Mesothelial cell of epicardium (in vitro differentiated cells): ENCODE measurements at places on chromosomes 2 and 18. TPM values are rescaled to one million over a fixed set of nuclear protein-coding genes. Genes with fewer than 3 reads are reported as not detected.

The RNF144A gene
- total RNA-seq, result 52.3 to 54.4 TPM (median 52.8 TPM) in 3 replicates

The FAM228B gene
- 32.9 to 38.0 TPM (median 33.0 TPM) in 3 replicates for total RNA-seq

The TMEM169 gene
- 0.71 to 0.84 TPM (median 0.78 TPM) in 3 replicates for total RNA-seq

GRCh38 chr2:86202336-86202692, 3.1 kb downstream of the MRPL35 start:
- no peaks in the 10 kb centered on the region for H3K27me3 ChIP-seq
- peaks cover 20% of the 10 kb centered on the region for H3K4me1 ChIP-seq
- H3K36me3 ChIP-seq, result peaks cover 7% of the 10 kb centered on the region
- no peak for DNase-seq
- no peak overlapping the region for H3K4me3 ChIP-seq

GRCh38 chr2:69177063-69177771, 164.2 kb downstream of the ANTXR1 start:
- peak overlapping the region; percentile 96 for H3K27ac ChIP-seq
- no peaks in the 10 kb centered on the region for H3K27me3 ChIP-seq
- H3K4me1 ChIP-seq, result peaks cover 40% of the 10 kb centered on the region
- peak overlapping the region; percentile 22 for H3K4me3 ChIP-seq
- H3K36me3 ChIP-seq, result peaks cover 18% of the 10 kb centered on the region

DNA sequence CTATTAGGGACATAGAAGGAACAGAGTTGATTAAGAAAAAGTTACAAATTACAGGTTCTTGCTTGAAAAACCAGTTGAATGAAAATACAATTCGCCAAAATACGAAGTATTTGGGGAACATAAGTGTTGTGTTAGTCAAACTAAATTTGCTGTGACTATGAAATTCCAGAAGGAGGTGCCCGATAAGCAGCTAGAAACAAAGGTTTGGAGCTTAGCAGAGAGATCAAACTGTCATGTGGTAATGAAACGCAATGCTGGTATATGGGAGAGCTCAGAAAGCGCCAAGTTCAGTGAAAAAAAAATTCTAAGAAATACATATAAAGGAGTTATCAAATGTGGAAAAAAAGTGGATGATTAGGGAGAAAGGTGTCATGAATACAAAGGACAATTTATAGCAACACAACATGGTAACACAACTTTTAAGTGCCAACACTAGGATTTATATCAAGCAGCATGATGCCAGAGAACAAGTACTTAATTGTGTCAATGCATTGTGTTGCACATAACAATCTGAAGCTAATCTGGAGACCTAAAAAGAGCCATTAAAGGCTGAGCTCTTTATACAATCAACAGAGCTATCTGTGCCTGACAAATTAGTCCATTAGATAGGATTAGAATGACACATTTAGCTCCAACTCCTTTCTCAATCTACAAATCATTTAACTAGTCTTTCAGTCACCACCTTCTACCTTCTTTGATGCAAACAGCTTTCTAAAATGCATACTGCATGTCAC, 31.2 kb downstream of the SMAD2 start:
- peak overlapping the region; percentile 70 for H3K27ac ChIP-seq
- peaks cover 43% of the 10 kb centered on the region for H3K36me3 ChIP-seq
- H3K4me3 ChIP-seq, result no peak overlapping the region
- peaks cover 55% of the 10 kb centered on the region for H3K4me1 ChIP-seq
- no peak for DNase-seq

- H3K36me3 ChIP-seq, result no peaks in the 10 kb centered on the region
- H3K27ac ChIP-seq, result no peak overlapping the region
- DNase-seq, result no peak
- H3K4me1 ChIP-seq, result peaks cover 23% of the 10 kb centered on the region
- H3K4me3 ChIP-seq, result no peak overlapping the region
Observed at GRCh38 chr18:12944709-12945108, 3.1 kb upstream of the SEH1L start.

DNA sequence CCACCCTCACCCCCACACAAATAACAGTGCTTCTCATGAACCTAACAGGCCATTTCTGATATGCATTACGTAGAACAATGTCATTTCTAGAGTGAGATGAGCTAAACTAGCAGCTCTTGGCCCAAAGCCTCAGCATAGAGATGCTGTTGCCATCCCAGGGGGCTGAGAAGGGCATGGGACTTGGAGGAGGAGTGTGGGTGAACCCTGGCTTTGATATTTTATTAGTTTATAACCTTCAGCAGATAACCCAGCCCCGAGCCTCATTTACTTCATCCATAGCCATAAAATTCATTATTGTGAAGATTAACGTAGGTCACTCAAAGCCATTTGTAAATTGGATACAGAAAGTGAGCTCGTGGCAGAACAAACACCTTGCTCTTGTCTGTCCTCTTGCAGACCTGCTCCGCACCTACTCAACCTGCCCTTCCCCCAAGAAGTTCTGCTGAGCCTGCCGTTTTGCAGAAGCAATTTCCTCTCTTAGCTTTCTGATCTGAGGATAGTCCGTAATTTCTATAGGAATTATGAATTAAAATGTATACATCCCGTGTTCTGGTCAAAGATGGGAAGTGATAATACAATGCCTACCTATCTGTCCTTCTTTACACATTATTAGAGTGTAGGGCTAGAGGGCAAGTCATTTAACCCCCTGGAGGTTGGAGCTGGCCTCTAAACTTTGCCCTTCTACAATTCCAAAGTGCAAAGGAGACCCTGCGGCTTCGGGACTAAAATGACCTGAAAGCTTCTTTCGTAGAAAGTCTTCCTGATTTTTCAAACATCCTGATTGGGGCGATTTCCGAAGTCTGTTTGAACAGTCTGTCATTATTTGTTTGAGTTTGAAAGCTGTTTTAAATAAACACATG, 187.4 kb downstream of the BCL2 start:
- no peak overlapping the region for H3K4me3 ChIP-seq
- H3K27me3 ChIP-seq, result peaks cover 7% of the 10 kb centered on the region
- no peaks in the 10 kb centered on the region for H3K36me3 ChIP-seq
- H3K27ac ChIP-seq, result no peak overlapping the region

- DNase-seq, result no peak
- no peaks in the 10 kb centered on the region for H3K36me3 ChIP-seq
- no peaks in the 10 kb centered on the region for H3K27me3 ChIP-seq
- H3K4me3 ChIP-seq, result no peak overlapping the region
- peaks cover 56% of the 10 kb centered on the region for H3K4me1 ChIP-seq
Observed at GRCh38 chr18:55475467-55475866, 112.5 kb downstream of the TCF4 start.

GRCh38 chr2:121994238-121995206, 239.1 kb downstream of the TSN start:
- H3K4me1 ChIP-seq, result peaks cover 8% of the 10 kb centered on the region
- H3K36me3 ChIP-seq, result no peaks in the 10 kb centered on the region
- no peak for DNase-seq
- no peak overlapping the region for H3K27ac ChIP-seq

- peaks cover 3% of the 10 kb centered on the region for H3K4me1 ChIP-seq
- no peak overlapping the region for H3K27ac ChIP-seq
- DNase-seq, result no peak
- H3K36me3 ChIP-seq, result peaks cover 2% of the 10 kb centered on the region
- H3K27me3 ChIP-seq, result no peaks in the 10 kb centered on the region
- H3K4me3 ChIP-seq, result no peak overlapping the region
Observed at GRCh38 chr2:54770676-54771075, 47.2 kb downstream of the EML6 start.

- no peak overlapping the region for H3K27ac ChIP-seq
- DNase-seq, result no peak
- H3K36me3 ChIP-seq, result no peaks in the 10 kb centered on the region
- peaks cover 8% of the 10 kb centered on the region for H3K27me3 ChIP-seq
- peaks cover 27% of the 10 kb centered on the region for H3K4me1 ChIP-seq
Observed at GRCh38 chr18:24539866-24540617, 79.6 kb downstream of the HRH4 start.

DNA sequence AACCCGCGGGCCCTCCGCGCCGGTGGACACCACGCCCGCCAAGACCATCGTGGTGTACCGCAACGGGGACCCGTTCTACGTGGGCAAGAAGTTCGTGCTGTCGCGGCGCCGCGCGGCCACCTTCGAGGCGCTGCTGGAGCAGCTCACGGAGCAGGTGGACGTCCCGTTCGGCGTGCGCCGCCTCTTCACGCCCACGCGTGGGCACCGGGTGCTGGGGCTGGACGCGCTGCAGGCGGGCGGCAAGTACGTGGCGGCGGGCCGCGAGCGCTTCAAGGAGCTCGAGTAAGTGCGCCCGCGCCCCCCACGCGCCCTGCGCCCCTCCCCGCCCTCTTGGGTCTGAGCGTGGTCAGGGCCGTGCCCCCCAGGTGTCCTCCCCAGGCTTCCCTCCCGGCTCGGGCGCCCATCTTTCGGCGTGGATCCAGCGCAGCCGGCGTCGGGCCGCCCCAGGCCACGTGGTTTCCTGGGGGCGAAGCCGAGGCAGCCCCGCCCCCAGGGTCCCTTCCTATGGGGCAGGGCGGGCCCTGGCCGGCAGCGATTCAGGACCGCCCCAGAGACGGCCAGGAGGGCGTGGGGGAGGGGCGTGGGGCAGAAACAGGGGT, 481 bp downstream of the DCDC2C start:
- peaks cover 2% of the 10 kb centered on the region for H3K36me3 ChIP-seq
- H3K27me3 ChIP-seq, result peaks cover 90% of the 10 kb centered on the region
- no peak overlapping the region for H3K27ac ChIP-seq

- H3K4me3 ChIP-seq, result no peak overlapping the region
- no peak for DNase-seq
- H3K27me3 ChIP-seq, result peaks cover 11% of the 10 kb centered on the region
- peak overlapping the region; percentile 75 for H3K27ac ChIP-seq
Observed at GRCh38 chr2:38438883-38439612, 62.0 kb upstream of the ATL2 start.

DNA sequence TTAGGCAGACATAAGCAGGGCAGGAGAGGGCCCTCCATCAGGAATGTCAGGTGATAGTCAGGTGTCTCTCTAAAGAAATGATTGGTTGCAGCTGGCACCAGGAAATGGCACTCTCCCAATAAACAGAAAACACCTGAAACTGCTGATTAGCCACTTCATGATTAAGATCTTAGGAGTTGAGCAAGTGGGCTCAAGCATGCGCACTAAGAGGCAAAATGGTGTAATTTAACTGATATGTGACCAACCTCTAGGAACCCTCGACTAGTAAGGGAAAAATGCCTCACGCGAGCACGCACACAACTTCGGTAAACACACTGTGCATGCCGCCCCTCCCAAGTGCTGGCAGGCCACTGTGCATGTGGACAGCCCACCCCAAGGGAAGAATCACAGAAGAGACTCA, 23.8 kb upstream of the SLC35G4 start:
- no peak overlapping the region for H3K27ac ChIP-seq
- no peaks in the 10 kb centered on the region for H3K27me3 ChIP-seq
- no peaks in the 10 kb centered on the region for H3K36me3 ChIP-seq
- peaks cover 16% of the 10 kb centered on the region for H3K4me1 ChIP-seq
- no peak overlapping the region for H3K4me3 ChIP-seq

GRCh38 chr2:175576875-175577274, 395.4 kb upstream of the ATP5MC3 start:
- H3K4me1 ChIP-seq, result no peaks in the 10 kb centered on the region
- DNase-seq, result no peak
- no peak overlapping the region for H3K4me3 ChIP-seq

- no peak overlapping the region for H3K4me3 ChIP-seq
- H3K4me1 ChIP-seq, result no peaks in the 10 kb centered on the region
Observed at GRCh38 chr18:53747210-53747609, 477.3 kb downstream of the MBD2 start.

DNA sequence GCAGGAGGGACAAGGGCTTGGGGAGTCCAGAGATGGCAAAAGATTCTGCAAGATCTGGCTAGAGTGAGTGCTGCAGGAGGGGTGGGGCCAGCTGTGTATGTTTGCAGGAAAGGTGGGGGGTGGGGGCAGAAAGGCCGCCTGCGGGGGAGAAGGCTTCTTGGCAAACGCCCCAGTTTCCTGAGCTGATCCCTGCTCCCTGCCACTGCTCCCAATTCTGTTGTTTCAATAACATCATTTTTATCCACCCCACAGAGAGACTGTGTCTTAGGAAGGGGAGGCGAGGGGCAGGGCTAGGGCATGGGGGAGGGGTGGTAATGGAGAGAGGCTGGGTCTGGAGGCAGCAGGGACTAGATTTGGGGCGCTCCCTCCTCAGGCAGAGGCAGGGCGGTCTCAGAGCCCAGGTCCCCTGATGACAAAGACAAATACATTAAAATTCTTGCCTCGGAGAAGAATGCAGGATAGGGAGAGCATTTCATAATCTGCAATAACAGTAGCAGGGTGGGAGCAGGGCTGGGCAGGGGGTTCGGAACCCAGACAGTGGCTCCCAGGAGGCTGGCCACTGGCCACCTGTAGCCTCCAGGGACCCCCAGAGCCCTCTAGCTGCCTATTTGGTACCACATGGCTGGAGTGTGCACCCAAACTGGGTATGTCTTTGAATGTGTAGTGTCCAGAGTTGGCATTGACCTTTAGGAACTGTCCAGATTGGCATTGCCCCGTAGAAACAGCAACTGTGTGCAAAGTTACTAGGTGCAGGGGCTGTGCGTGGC, 2.1 kb upstream of the WNT6 start:
- H3K4me3 ChIP-seq, result peak overlapping the region; percentile 49
- peak overlapping the region; percentile 98 for H3K27ac ChIP-seq
- no peak for DNase-seq
- peaks cover 36% of the 10 kb centered on the region for H3K27me3 ChIP-seq
- no peaks in the 10 kb centered on the region for H3K36me3 ChIP-seq

GRCh38 chr2:112728029-112728362, 7.2 kb downstream of the NT5DC4 start:
- DNase-seq, result no peak
- no peaks in the 10 kb centered on the region for H3K36me3 ChIP-seq

DNA sequence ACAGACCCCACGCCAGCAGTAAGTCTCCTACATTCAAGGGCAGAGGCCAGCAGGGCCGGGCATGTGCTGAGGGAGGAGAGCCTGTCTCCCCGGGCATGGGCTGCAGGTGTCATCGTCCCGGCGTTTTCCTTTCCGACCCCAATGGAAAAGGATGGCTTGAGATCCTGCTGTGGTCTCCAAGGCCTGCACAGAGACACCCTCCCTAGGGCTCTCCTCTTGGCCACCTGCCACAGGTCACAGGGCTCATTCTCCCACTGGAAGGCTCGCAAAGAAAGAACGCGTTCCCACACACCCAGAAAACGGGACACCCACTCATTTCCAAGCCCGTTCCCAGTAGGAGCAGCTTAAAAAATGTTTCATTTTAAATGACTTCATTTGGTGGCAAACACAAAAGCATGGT, 41.0 kb downstream of the DIPK1C start:
- H3K4me3 ChIP-seq, result no peak overlapping the region
- no peak for DNase-seq
- H3K36me3 ChIP-seq, result no peaks in the 10 kb centered on the region
- no peak overlapping the region for H3K27ac ChIP-seq
- H3K4me1 ChIP-seq, result peaks cover 11% of the 10 kb centered on the region

DNA sequence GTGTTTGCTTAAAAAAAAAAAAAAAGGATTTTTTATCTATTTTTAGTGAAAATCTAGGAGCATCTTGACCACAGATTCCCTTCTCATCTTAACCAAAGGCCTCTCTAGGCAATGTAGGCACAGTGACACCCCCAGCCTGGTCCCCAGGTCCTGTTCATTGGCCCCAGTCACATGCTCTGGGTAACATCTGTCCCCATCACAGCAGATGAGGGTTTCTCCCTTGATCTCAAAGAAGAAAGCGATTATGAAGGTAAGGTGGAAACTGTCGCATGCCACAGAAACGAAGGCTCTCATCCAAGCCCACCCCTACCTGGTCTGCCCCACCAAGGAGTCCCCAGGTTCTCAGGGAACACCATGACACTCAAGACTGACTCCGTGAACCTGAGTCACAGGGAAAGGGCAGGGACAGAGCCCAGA, 4.7 kb downstream of the HS6ST1 start:
- no peak for DNase-seq
- no peaks in the 10 kb centered on the region for H3K27me3 ChIP-seq
- peak overlapping the region; percentile 93 for H3K4me3 ChIP-seq
- H3K4me1 ChIP-seq, result peaks cover 69% of the 10 kb centered on the region
